Suprapubic skin (tissue), 4 donors: ENCODE measurements at places on chromosomes 5 and 9.

DNA sequence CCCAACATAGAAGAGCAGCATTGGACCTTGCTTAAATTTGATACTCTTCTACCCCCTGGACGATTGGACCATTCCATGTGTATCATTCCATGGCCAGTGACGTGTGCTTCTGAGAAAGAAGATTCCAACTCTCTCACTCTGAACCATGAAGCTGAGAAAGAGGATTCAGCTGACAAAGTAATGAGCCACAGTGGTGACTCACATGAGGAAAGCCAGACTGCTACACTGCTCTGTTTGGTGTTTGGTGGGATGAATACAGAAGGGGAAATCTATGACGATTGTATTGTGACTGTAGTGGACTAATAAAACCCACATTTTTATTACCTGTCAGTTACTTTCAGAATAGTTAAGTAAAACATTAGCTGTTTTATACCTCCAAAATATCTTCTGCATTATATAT, 7.5 kb downstream of the HSPA5 start:
- DNase-seq = no peak

GRCh38 chr9:112064871-112065270, 110.2 kb downstream of the SUSD1 start:
- DNase-seq = no peak

DNA sequence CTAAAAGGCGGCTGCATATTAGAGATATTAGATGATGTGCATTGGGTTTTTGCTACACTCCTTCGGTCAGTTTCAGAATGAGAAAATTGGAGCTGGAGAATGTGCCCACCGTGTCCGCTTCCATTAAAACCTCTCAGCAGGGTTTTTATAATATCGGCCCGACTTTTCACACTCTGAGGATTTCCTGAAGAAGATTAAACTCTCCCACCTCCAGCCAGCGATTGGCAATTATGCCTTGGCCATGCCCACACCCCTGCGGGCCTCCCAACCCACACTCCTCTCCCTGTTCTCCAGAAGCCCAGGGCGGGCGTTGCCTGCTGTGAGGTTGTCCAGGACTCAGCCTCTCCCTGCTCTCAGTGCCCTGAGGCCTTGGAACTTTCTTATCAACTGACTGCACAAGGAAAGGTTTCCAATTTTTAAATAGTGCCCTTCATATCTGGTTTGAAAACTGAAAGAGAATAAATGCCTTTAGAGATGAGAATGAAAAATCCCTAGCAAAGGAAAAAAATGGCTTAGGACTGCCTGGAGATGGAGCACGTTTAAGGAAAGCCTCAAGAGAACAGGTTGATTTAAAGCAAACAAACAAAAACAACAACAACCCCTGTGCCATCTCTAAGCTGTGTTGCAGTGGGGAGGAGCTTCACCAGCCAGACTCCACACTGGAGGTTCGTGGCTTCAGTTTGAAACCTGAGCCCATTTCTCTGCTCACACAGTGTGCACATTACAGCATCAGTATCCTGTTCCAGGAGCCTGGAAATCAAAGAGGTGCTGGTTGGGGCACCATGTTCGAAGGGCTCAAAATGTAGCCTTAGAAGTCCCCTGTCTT, 292.9 kb downstream of the NSG2 start:
- DNase-seq = no peak

- DNase-seq = no peak
Observed at GRCh38 chr5:150152636-150153462, 2.8 kb downstream of the PDGFRB start.

GRCh38 chr5:2101685-2102084, 219.0 kb upstream of the IRX4 start:
- no peak for DNase-seq

- DNase-seq = no peak
Observed at GRCh38 chr9:3879315-3879714, 353.5 kb upstream of the RFX3 start.

GRCh38 chr5:74113927-74114326, 487.9 kb downstream of the ARHGEF28 start:
- DNase-seq = no peak

DNA sequence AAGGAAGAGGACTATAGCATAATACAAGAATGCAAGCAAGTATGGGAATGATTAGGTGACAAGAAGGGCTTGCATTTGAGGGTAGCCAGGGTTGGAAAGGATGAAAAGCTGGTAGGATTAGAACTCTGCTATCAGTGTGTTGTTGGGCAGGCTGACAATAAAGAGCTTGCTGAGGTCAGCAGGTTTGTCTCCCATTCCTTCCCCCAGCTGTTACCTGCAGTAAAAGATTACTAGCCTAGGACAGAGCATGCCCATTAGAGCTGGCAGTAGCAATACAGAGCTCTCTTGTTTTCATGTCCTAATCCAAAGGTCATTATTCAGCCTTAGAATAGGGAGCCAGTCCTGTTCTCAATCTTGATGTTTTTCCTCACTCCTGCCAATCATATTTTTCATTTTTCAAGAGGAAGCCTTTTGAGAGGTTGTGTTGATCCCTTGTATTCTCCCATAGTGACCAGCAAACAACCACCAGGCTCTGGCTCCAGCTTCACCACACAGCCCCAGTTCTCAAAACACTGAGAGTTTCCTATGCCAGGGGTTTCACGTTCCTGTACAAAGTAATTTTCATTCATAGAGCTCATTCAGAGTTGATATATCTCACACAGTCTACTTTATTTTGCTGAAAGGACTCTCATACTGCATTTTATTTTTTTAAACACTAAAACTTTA, 71.7 kb downstream of the OR2K2 start:
- DNase-seq = no peak

DNA sequence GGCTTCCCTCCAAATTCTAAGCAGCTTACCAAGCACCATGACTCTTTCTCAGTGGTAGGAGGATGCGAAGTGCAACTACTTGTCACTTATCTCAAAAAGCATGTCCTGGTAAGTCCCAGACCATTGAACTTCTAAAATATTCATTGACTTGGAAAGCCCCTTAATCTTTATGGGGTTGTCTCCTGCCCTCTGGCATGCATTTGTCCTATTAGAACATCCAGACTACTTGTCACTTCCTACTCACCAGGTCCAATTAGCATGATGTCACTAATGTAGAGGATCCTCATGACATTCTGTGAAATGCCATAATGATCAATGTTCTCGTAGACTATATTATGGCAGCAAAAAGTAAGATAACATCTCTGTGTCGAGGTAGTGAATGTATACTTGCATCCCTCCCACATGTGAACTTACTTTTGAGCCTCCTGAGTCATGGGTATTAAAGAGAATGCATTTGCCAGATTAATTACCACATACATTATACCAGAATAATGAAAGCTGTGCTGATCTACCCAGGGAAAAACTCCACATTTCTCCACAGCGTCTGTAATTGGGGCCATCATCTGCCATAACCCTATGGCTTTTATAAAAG, 63.5 kb upstream of the RAD23B start:
- no peak for DNase-seq

DNA sequence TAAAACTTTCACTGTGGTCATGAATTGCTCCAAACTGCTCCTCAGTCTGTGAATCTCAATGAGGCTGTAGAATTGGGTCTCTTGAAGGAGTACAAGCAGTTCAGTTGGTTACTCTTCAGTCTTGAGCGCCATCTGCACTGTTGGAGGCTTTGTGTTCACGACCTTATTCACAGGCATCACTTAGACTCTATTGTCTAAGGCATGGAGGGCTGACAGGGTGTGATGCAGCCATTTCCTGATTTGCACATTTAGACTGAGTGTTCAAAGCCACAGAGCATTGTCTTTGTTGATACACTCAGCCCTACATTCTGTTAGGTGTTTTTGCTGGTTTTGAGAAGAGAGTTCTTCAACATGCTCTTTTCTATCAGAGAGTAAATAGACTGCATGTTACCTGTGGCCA, 355.9 kb upstream of the RIOK2 start:
- DNase-seq = no peak

DNA sequence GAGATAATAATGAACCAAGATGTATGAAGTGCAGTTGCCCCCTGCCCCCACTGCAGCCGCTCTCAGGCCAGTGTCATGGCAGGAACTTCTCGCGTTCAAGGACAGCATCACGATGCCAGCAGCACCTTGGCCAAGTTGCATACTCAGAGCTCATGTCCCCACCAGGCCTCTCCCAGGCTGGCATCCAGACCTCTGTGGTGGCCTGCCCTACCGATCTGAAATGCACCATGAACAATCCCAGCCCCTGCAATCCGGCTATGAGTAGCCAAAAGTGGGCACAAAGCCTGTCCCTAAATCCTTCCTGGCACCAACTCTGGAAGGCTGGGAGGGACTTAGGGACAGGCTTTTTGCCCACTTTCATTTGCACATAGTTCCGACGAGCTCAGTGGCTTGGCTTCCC, 140.9 kb downstream of the PAX5 start:
- peak; percentile 36 for DNase-seq

DNA sequence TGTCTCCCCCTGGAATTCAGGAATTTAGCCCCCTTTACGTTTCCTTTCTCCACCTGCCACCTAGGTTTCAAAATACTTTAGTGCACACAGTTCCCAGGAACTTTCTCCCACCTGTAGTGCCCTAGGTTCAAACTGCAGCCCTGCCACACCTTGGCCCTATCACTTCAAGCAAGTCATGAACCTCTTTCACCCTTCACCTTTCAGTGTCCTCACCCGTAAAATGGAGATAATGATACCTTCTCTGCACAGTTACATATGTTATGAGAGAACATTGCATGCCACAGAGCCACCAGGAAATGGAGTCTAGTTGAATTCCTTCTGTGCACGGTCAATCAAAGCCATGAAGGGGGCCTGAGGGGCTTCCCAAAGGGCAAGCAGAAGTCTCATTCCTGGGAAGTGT, 9.8 kb upstream of the EEIG1 start:
- no peak for DNase-seq

- DNase-seq = no peak
Observed at GRCh38 chr5:150633429-150633828, 7.0 kb upstream of the SYNPO start.

- no peak for DNase-seq
Observed at GRCh38 chr9:116705531-116705930, 18.4 kb downstream of the TRIM32 start.

DNA sequence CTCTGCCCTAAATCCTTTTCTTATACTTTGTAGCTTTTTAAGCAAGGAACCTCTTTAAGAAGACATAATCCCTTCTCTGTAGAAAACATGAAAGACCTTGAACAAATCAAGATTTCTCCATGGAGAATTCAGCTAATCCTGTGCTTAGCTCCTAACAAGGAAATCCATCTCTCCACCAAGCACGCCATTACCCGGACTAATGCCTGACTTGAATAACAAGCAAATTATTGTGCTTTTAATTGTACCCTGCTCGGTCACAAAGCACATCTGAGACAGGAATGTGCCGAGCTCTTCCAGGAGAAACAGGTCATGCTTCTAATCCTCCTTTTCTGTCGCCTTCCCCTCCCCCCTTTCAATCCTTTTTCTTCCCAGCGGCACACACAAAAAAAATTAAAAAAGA, 141.3 kb downstream of the PSAT1 start:
- no peak for DNase-seq

DNA sequence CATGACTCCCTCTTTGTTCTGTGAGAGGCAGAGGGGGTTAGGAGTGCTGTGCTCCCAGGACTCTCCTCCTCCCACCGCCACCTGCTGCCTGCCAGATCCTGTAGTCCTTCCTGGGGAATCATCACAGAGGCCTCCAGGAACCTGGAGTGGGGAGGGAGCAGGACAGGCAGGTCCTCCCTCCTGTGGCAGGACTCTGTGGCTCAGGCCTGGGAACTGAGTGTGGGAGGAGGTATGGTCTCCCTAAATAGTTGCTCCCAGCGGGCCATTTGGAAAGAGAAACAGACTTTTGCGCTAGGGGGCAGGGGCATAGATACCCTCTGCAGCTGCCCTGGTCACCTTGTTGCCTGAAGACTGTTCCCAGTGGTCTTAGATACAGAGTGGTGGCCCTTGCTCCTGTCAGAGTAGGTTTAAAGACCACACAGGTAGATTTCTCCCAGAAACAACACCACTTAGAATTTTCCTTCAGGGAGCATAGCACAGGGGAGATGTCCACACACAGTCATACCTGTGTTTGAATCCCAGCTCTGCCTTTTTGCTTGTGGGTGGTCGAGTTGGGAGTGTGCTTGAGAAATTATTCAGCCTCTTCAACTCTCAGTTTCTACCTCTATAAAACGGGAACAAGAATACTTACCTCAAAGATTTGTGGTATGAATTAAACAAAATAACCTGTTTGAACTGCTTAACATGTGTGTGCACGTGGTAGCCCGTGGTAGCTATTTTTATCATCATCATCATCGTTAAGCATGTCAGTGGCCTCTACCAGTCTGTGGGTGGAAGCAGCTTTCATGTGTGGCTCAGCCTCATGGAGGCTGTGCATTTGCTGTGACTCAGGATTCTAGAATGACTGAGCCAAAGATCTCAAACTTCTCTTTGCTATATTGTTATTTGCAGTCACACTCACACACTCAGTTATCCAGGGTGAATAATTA, 55.8 kb downstream of the SLC22A5 start:
- DNase-seq = no peak

GRCh38 chr5:116395226-116395625, 179.4 kb downstream of the SEMA6A start:
- DNase-seq = no peak

DNA sequence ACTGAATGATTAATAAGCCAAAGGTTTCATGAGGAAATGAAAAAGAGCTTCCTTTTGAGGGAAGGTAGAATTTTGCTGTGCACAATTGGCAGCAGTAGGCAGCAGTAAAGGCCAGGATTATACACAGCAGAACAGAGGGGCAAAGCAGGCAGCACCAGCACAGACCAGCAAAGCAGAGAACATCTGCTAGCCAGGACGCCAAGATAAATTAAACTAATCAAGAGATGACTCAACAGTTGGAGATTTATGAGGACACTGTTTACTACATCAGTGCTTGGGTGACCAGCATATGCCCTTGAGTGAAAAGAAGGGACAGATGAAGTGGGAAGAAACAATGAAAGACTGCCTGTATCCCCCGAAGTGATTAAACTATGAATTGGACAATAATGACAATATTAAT, 871.4 kb upstream of the CDH10 start:
- no peak for DNase-seq

GRCh38 chr9:130689937-130690700, 3.5 kb upstream of the EXOSC2 start:
- DNase-seq = no peak

DNA sequence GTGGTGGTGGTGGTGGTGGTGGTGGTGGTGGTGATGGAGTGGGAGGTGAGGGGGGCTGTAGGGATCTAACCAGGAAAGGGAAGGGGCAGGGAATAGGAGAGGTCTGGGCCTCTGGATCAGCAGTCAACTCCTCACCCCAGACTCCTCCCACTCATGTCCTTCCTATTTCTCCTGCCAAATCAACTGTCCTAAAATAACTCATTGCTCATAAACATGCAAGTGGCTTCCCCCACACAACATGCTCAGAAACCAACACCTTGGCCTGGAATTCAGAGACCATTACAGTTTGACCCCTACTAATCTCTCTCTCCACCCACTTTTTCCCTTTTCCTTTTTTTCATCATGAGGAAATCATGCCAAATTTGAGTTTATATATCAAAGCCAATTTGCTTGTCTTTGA, 8.4 kb upstream of the FSD1L start:
- DNase-seq = no peak

GRCh38 chr9:130323051-130323745, 57.6 kb downstream of the HMCN2 start:
- no peak for DNase-seq

GRCh38 chr5:160361624-160362228, 8.7 kb downstream of the C1QTNF2 start:
- peak; percentile 4 for DNase-seq
